ENCODE measurements at places on chromosomes 12 and 14.

DNA sequence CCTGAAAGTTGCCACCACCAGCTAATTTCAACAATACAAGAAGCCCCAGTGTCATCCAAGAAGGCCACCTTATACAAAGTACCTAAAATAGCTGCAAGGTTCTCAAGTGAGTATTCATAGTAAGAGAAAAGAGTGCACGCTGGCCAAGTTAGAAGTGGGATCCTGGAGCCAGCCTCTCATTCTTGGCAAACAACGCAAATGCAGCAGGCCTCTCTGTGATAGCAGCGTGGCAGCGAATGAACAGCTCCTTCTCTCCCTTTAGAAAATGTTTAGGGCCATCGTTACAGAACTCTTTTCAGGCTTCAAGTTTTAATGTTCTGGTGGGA lies 78.0 kb upstream of the IFNG-AS1 start:
- no peak for DNase-seq

DNA sequence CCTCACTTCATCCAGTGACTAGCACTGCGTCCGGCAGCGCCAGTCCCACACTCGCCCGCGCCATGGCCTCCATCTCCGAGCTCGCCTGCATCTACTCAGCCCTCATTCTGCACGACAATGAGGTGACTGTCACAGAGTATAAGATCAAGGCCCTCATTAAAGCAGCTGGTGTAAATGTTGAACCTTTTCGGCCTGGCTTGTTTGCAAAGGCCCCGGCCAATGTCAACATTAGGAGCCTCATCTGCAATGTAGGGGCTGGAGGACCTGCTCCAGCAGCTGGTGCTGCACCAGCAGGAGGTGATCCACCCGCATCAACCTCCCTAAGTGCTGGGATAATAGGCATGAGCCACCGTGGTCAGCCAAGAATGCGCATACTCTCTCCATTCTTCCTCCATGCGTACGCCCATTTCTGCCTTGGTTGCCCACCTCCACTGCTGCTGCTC lies 59.9 kb downstream of the IRF2BPL start:
- no peak for DNase-seq

DNA sequence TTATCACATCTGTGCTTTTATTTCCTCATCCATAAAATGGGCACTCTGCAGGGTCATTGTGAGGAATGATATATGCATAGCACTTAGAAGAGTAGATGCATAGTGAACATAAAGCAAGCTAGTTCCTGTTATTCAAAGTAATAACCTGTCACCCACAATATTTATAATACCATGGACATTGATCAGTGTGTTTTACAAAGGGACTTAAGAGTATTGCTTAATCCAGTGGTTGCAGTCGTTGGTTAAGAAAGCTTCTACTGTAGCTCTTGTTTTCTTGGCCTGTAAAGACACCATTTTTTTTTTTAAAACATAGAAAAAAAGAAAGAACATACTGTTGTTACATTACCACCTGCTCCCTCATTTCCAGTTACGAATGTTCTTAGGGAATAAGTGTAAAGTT lies 13.1 kb downstream of the METAP2 start:
- DNase-seq = no peak

DNA sequence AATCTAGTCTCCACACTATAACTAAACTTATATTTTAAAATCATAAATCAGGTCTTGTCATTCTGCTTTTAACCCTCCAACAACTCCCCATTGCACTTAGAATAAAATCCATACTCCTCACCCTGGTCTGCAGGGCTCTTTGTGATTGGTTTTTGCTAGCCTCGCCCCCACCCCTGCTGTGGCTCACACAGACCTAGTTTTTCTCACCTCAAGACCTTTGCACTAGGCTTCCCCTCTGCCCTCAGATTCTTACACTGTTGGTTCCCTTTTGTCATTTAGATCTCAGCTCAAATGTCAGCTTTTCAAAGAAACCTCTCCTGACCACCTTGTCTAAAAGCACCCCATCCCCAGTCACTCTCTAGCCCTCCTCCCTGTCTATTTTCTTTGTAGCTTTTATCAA lies 10.7 kb upstream of the LHX5 start:
- no peak for DNase-seq

DNA sequence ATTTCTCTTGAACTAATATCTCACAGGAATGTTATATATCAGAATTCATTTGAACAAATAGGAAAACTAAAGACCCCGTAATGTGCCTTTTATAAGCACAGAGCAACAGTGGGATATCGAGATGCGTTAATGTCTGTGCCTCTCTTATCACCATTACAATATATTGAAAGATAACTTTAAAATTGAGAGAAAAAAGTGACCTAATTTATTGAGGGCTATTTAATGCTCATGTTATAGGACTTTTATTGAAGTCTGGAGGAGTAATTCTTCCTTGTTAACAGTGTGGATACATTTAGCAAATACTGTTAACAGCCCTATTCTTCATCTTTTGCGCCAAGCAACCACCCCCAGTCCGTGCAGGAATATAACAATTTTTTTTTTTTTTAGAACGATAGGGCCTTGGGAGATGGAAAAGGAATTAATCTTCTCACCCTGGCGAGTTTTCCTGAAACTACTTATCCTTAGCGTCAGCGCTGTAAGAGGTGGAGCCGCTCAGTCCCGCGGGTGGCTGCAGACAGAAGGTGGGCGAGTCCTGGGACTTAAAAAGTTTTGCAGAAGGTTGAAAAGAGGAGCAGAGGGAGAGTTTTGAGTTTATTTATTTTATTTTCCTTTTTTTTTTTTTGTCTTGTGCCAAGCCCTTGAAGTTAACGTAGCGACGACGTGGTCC lies 11.0 kb downstream of the FOXG1 start:
- no peak for DNase-seq

Measured in activated T-cell treated with anti-CD3 and anti-CD28 coated beads for 4 hours (primary cell).